Activated T-cell treated with anti-CD3 and anti-CD28 coated beads, Interleukin-2, amount 50 U/mL, for 1 hour (primary cell): ENCODE measurements at places on chromosomes 3 and 15.

GRCh38 chr15:67193223-67193990, 61.1 kb downstream of the AAGAB start:
- no peak for DNase-seq

GRCh38 chr3:179806177-179806576, 153.3 kb downstream of the USP13 start:
- no peak for DNase-seq

DNA sequence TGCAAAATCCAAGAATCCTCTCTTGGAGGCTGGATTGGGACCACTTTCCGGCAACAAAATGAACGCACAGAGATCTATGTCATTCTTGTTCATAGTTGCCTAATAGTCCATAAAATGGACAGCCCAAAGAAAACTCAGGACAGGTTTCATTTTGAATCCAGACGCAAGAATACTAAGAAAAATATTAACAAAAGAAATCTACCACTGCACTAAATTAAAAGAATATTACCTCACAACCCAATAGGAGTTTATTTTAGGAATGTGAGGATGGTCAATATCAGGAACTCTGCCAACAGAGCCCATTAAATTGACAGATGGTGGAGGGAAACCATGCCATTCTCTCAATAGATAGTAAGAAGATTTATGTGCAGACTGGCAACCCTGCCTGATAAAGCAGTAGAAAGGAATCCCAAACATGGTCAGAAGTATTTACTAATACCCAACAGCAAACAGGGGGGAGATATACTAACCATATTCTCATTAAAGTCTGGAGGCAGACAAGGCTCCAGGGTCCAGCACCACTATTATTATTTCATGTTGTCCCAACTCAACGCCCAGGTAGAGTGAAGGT, 127.6 kb downstream of the SMAD6 start:
- DNase-seq: no peak

DNA sequence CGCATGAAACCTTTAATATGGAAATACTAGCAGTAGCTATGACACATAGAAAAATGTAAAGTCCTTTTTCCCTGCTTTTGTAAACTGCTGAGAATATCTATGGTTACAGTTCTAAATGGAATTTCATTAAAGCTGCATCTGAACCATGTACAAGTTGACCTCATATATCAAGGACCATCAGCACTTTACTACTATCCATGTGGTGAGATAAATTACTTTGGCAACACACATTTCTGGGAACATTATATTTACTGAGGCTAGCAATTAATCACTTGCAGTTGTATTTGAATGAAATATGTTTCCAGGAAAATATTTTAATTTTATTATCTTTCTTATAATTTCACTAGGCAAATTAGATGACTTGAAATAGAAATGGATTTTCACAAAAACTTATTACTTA, 545.5 kb downstream of the NAALADL2 start:
- DNase-seq: no peak

- DNase-seq: no peak
Measured at GRCh38 chr3:146035366-146035765, 125.6 kb downstream of the PLOD2 start.

GRCh38 chr3:157204431-157204830, 44.5 kb upstream of the CCNL1 start:
- no peak for DNase-seq

DNA sequence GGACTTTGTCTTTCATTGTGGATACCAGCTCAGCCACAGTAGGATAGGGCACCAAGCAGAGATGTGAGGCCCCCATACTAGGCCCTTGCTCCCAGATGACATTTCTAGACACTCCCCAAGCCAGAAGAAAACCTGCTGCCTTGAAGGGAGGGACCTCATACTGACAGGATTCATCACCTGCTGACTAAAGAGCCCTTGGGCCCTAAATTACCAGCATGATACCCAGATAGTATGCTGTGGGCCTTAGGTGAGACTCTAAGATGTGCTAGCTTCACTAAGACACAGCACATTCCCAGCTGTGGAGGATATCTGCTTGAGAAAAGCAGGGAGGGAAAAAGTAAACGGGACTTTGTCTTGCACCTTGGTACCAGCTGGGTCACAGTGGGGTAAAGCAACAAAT, 324.0 kb downstream of the TBL1XR1 start:
- no peak for DNase-seq

- no peak for DNase-seq
Measured at GRCh38 chr3:170002231-170002630, 35.6 kb upstream of the GPR160 start.

DNA sequence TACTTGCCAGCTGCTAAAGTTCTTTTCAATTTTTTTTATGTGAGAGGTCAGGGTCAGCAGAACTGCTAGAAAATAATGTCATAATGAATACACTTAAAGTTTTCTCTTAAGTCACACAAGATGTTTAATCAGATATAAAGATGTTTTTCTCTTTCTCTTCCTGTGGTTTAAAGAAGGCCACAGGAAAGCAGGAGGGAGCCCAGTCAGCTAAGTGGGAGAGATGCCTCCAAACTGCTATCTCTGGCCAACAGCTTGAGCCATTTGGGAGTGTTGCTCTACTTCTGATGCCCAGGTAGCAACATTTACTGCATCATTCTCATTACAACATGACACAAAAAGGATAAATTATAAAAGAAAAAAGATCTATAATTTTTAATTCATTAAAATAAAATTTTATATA, 45.7 kb upstream of the NLGN1 start:
- DNase-seq: no peak

DNA sequence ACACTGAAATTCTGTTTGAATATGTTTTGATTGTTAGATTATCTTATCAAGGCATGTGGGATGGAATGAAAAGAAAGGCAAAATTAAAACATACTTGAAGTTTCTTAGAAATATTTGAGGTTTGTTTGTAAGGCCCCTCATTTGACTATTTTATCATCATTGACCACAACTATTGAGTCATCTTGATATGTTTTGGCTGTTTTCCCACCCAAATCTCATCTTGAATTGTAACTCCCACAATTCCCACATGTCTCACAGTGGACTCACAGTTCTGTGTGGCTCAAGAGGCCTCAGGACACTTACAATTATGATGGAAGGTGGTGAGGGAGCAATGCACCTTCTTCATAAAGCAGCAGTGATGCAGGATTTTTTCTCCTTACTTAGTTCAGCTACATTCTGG, 917.1 kb downstream of the PLOD2 start:
- no peak for DNase-seq

DNA sequence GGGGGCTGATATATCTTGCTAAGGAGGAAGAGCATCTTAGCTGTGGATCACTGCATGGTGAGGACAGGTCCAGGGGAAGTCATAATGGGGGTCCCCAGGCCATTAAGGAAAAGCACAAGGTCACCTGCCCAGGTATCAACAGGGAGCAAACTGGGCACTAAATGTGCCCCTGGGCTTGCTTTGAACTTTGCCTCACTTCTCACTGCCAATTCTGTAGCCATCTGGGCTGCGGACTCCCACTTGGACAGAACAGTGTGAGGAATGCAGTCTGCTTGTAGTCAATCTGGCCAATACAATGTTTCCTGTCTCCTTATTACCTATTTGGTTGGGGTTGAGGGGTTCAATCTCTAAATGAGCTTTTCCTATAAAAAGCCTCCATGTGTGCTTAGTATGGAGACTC, 21.3 kb downstream of the ARRDC4 start:
- DNase-seq: no peak

DNA sequence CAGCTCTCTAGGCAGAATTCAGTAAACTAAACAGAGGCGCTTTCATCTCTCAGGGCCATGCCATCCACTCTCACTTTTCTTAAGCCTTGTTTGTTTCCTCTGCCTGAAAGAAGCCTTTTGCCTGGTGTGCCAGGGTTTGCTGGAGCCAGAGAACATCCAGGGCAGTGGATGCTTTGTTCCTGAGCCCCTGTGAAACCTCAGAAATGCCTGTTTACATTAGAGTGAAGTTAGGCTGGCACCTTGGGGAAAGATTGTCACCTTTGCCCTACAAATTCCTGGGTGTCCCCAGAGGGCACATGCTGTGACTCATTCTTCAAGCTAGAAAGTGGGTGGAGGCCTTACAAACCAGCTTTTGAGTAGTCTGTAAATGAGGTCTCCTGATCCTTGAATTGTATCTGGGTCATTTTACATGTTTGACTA, 10.7 kb upstream of the TRAK1 start:
- DNase-seq: no peak

DNA sequence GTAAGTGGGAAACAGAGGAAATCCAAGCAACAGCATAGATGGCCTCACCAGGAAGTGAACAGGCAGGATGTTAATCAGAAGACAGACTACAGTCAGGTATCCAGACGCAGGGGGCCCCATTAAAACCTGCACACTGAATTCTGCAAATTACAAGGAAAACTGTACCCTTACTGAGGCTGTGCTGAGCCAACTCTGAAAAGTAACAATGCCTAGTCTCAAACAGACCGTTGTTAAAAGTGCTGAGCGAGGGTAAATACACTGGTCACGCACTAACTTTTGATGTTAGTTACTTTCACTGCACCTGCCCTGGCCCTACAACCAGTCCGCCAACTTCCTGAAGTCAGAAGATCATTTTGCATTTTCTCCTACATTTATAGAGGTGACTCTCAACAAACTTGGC, 1.0 kb downstream of the TAMM41 start:
- DNase-seq: no peak

DNA sequence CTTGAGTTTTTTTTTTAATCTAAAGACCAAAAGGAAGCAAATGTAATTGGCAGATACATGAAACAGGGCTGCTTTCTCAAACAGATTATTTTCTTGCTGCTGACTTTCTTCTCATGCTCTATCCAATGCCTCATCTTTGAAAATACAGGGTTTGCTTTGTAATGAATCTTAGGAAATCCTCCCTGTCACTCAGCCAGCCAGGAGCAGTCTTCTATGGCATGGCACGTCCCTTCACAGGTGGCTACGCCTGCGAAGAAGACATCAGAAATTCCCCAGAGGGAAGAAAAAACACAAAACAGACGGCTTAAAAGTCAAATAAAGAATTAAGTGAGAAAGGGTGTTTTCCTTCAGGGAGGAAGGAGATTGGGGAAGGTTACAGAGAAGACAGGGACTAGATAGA, 242.5 kb downstream of the IGSF11 start:
- no peak for DNase-seq

- DNase-seq: no peak
Measured at GRCh38 chr3:59927056-59927455, 877.2 kb upstream of the CFAP20DC start.

DNA sequence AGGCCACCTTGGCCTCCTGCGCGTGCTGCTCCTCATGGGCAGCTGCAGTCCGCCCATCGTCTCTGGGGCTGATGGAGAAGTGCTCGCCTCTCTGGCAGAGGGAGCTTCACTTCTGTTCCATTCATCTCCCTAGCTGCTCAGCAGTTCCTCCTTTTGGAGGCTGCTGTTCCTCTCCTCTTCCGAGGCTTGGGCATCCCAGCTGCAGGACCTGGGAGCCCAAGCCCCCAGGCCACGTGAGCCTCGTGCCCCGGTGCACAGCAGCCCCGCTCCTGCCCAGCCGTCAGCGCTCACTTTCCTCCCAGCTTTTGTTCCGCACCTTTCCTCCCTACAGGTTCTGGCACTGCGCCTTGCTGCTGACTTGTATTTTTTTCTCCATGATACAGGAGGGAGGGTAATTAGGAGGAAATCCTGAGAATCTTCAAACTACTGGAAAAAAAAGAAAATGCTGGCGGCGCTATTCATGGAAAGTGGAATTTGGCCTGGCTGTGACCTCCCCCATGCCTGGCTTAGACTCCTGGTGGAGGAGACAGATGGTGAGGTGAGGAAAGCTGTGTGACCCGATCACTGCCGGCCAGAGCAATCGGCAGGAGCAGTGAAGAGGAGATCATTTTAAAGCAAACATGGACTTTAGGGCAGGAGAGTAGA, 210.1 kb downstream of the CHST2 start:
- no peak for DNase-seq
